ENCODE measurements at places on chromosomes 4 and X. TPM values are rescaled to one million over a fixed set of nuclear protein-coding genes. Genes with fewer than 3 reads are reported as not detected.
A peak's percentile ranks its signal among the peaks of the same experiment; 100 is the strongest.

DNA sequence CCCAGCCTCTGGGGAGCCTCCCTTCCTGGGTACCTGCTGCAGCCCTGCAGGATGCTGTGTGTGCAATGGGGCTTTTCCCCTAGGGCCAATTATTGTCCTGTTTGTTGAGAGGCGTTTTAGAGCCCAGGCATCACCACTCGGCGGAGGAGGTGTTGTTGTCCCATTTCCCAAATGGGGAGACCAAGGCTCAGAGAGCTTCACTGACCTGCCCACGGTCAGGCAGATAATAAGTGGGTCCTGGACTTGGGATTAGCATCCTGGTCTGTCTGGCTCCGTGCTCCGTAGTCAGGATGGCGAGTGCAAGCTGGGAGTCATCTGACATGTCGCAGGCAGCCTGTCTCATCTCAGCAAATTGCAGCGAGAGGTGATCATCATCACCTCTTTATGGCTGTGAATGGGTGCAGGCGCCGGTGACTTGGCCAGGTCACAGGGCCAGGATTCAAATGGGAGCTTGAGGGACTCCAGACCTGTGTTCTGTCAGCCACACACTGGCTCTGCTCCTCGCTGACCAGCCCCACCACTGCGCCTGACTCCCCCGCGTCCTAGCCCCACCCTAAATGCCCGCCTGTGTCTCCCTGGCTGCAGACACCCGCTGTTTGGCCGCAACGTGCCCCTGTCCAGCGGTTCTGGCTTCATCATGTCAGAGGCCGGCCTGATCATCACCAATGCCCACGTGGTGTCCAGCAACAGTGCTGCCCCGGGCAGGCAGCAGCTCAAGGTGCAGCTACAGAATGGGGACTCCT is 16.6 kb downstream of the HTRA3 start:
- H3K4me1 ChIP-seq, result peaks cover 7% of the 10 kb centered on the region
- no peaks in the 10 kb centered on the region for H3K27me3 ChIP-seq
- no peak overlapping the region for H3K27ac ChIP-seq
- H3K4me3 ChIP-seq, result no peak overlapping the region

- DNase-seq, result no peak
- no peak overlapping the region for H3K4me3 ChIP-seq
- H3K4me1 ChIP-seq, result no peaks in the 10 kb centered on the region
- no peaks in the 10 kb centered on the region for H3K27me3 ChIP-seq
Measured at GRCh38 chr4:83217721-83218522, 66.7 kb downstream of the COQ2 start.

DNA sequence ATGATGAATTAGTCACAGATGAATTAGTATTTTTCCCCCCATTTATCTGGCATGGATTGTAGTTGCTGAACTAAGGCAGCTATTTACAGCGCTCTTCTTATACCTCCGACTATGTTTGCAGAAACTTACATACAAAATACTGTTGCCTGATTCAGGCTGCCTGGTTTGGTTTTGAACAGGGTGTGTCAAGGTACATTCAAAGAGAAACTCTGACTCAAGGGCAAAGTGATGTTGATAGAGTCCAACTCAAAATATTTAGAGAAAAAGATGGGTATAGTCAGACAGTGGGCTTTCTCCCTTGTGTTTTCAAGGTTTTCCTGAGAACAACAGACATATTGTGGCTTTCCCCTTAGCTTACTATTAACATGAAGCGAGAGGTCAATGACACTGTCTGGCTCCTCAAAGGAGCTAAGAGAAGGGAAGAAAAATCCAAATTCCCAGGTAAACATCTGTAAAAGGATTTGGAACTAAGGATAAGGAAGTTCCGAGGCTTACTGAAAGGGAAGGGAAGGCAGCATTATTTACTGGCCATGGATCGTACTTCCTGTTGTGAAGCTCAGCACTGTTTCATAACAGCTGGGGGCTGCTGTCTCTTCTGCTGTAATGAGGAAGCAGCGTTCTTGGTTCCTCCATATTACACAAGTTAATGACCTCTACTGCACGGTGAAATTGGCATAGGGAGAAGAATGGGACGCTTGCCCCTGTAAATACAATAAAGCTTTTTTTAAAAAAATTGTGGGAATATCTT is 30.9 kb downstream of the FAM9C start:
- H3K4me1 ChIP-seq, result no peaks in the 10 kb centered on the region
- no peak overlapping the region for H3K27ac ChIP-seq

DNA sequence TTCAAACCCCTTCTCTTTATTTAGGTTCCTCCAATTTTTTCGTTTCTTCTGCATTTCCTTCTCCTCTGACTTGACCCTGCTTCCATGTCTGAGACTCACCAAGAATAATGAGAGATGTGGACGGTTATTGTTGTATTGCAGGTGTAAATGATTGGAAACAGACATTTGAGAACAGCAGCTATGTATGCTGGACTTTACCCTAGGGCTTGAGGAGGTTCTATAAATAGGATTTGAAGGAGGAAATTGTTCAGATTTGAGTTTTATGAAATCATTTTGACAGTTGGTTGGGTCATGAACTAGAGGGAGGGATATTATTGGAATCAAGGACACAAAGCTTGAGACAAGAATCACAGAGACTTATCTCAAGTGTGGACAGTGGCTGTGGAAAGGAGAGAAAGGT is 614.6 kb upstream of the CPEB2 start:
- H3K36me3 ChIP-seq, result no peaks in the 10 kb centered on the region
- H3K27ac ChIP-seq, result no peak overlapping the region
- no peaks in the 10 kb centered on the region for H3K4me1 ChIP-seq
- no peak overlapping the region for H3K4me3 ChIP-seq

DNA sequence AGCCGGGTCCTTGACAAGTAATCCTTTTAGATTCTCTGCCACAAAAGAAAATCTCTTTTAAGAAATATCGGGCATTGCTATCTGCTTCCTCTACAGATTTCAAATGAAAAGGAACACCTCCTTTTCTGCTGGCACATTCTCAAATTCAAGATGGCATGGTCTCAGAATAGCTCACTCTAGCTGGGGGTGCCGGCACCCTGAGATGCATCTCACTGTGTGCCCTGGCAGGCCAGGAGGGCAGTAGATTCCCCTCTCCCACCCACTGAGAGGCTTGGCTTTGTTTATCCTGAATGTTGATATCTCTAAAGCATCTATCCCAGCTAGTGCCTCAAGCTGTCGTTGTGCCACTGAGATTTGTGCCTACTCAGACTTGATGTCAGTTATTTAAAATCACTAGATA is 319.5 kb downstream of the ARHGAP10 start:
- no peak for DNase-seq
- H3K36me3 ChIP-seq, result no peaks in the 10 kb centered on the region
- H3K27ac ChIP-seq, result peak overlapping the region; percentile 89
- no peak overlapping the region for H3K4me3 ChIP-seq
- H3K4me1 ChIP-seq, result peaks cover 57% of the 10 kb centered on the region

DNA sequence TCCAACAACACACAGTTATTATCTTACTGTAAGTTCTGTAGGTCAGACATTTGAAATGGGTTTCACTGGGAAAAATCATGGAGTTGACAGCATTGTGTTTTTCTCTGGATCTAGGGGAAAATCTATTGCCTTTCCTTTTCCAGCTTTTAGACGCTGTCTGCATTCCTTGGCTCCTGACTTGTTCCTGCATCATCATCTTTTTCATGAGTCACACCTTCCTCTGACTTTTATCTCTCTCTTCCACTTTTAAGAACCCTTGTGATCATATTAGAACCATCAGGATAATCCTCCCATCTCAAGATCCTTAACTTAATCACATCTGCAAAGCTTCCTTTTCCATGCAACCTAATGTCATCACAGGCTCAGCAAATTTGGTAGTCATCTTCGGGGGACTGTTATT is 1454.8 kb downstream of the RPA4 start:
- no peak for DNase-seq
- H3K36me3 ChIP-seq, result no peaks in the 10 kb centered on the region
- no peak overlapping the region for H3K4me3 ChIP-seq
- no peak overlapping the region for H3K27ac ChIP-seq
- H3K4me1 ChIP-seq, result no peaks in the 10 kb centered on the region

DNA sequence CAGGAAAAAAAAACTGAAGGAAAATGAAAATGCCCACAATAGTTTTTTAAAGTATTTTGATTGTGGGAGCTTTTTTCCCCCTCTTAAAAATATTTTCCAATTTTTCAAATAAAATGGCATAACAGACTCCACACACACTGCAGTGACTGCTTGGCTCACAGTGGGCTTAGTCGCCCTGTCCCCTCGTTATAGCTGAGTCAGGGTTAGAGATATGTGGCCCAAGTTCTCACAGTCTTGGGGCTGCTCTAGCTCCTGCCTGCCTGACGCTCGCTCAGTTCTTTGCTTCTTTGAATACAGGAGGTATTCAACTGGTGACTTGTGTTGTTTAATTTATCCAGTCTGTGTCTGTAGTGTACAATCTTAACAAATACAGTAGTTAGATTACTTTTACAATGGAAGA is 47.7 kb downstream of the BEND2 start:
- no peak overlapping the region for H3K27ac ChIP-seq
- H3K27me3 ChIP-seq, result no peaks in the 10 kb centered on the region
- no peak overlapping the region for H3K4me3 ChIP-seq
- no peaks in the 10 kb centered on the region for H3K4me1 ChIP-seq
- no peaks in the 10 kb centered on the region for H3K36me3 ChIP-seq

GRCh38 chr4:79563219-79563618 is 155.2 kb upstream of the GK2 start:
- no peaks in the 10 kb centered on the region for H3K4me1 ChIP-seq
- no peak overlapping the region for H3K27ac ChIP-seq
- H3K27me3 ChIP-seq, result no peaks in the 10 kb centered on the region
- no peak overlapping the region for H3K4me3 ChIP-seq
- no peak for DNase-seq

GRCh38 chrX:49884290-49884862 is 5.1 kb downstream of the USP27X start:
- H3K27me3 ChIP-seq, result no peaks in the 10 kb centered on the region
- no peaks in the 10 kb centered on the region for H3K36me3 ChIP-seq
- DNase-seq, result no peak
- no peak overlapping the region for H3K4me3 ChIP-seq
- no peak overlapping the region for H3K27ac ChIP-seq

DNA sequence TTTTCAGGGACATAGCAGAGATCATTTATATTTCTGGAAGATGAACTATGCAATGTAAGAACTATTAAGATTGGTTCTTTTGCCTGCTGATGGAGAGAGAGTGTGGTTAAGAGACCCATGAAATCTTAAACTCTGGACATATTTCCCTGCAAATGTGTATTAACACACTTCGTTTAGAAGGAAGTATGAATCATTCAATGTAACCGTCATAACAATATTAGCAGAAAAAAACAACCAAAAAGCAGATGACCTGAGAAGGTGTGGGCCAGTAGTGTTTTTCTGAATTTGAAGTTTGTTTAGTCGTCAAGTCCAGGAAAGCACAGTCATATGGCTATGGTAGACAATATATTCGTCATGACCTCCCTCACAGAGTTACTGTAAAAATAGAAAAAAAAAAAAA is 2.5 kb upstream of the TMPRSS11D start:
- no peak overlapping the region for H3K4me3 ChIP-seq
- H3K27ac ChIP-seq, result no peak overlapping the region
- no peak for DNase-seq
- H3K4me1 ChIP-seq, result no peaks in the 10 kb centered on the region

DNA sequence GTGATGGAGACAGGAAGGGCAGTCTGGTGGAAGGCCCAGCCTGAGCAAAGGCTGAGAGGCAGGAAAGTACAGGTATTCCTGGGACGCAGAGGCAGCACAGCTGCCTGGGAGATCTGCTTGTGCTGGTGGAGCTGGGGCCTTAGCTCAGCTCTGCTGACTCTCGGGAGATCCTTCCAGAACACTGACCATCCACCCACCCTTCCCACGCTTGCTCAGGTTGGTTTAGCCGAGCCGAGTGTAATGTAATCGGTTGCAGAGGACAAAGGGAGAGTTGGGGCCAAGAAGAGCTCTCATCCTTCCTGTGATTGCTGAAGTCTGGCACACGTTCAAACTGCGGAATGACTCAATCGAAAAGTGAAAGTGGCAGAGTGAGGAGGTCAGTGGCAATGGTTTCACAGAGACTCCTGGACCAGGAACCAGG is 43.1 kb upstream of the GPR78 start:
- H3K36me3 ChIP-seq, result no peaks in the 10 kb centered on the region
- peak; percentile 17 for DNase-seq
- H3K27me3 ChIP-seq, result no peaks in the 10 kb centered on the region
- no peak overlapping the region for H3K27ac ChIP-seq
- H3K4me3 ChIP-seq, result no peak overlapping the region

- no peaks in the 10 kb centered on the region for H3K27me3 ChIP-seq
- peak; percentile 29 for DNase-seq
- H3K27ac ChIP-seq, result no peak overlapping the region
- H3K36me3 ChIP-seq, result no peaks in the 10 kb centered on the region
- no peak overlapping the region for H3K4me3 ChIP-seq
- H3K4me1 ChIP-seq, result no peaks in the 10 kb centered on the region
Measured at GRCh38 chrX:34404386-34405070, 252.6 kb downstream of the TMEM47 start.

DNA sequence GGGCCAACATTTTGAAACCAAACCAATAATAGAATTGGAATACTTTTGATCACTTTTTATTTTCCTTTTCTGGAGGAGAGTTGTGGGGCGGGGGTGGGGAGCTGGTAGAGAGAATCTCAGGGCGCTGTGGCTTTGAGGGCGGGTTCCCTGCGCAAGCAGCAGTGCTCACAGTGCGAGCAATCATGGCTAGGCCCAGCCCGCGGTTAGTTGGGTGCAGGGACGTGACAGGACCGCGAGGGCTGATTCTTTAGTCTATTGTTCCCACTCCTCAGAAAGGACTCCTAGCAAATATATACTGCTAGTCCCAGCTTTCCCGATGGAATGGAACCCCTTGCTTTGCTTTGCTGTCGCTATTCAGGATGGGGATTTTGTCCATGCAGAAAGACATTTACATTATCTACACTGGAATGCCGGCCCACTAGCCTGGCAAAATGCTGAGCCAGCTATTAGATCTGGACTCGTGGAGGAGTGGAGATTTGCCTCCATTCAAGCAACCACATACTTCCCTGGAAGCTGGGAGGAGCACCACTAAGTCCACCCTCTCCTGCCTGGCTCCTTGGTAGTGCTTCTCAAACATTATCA is 23.9 kb upstream of the APLN start:
- no peak for DNase-seq
- H3K27me3 ChIP-seq, result no peaks in the 10 kb centered on the region
- no peaks in the 10 kb centered on the region for H3K36me3 ChIP-seq
- H3K27ac ChIP-seq, result peak overlapping the region; percentile 85
- no peaks in the 10 kb centered on the region for H3K4me1 ChIP-seq

GRCh38 chr4:55518442-55518841 is 28.3 kb downstream of the CLOCK start:
- no peak for DNase-seq
- no peaks in the 10 kb centered on the region for H3K4me1 ChIP-seq
- H3K27me3 ChIP-seq, result no peaks in the 10 kb centered on the region
- H3K36me3 ChIP-seq, result no peaks in the 10 kb centered on the region
- H3K4me3 ChIP-seq, result no peak overlapping the region
- no peak overlapping the region for H3K27ac ChIP-seq

BRS3 gene
- total RNA-seq, result not detected

CDKN2AIP gene
- total RNA-seq, result 11.4 TPM

FGF16 gene
- total RNA-seq, result not detected

BMX gene
- total RNA-seq, result 0.40 TPM

USP27X gene
- 1.5 TPM for total RNA-seq

PABPC1L2A gene
- total RNA-seq, result not detected

MAGEB17 gene
- not detected for total RNA-seq

SYN1 gene
- total RNA-seq, result not detected

WWC2 gene
- 4.5 TPM for total RNA-seq

CT45A3 gene
- total RNA-seq, result not detected
